Activated naive CD8-positive, alpha-beta T cell treated with anti-CD3 and anti-CD28 coated beads for 36 hours (primary cell): ENCODE measurements at places on chromosomes 11 and 22. TPM values are rescaled to one million over a fixed set of nuclear protein-coding genes. Genes with fewer than 3 reads are reported as not detected.

DNA sequence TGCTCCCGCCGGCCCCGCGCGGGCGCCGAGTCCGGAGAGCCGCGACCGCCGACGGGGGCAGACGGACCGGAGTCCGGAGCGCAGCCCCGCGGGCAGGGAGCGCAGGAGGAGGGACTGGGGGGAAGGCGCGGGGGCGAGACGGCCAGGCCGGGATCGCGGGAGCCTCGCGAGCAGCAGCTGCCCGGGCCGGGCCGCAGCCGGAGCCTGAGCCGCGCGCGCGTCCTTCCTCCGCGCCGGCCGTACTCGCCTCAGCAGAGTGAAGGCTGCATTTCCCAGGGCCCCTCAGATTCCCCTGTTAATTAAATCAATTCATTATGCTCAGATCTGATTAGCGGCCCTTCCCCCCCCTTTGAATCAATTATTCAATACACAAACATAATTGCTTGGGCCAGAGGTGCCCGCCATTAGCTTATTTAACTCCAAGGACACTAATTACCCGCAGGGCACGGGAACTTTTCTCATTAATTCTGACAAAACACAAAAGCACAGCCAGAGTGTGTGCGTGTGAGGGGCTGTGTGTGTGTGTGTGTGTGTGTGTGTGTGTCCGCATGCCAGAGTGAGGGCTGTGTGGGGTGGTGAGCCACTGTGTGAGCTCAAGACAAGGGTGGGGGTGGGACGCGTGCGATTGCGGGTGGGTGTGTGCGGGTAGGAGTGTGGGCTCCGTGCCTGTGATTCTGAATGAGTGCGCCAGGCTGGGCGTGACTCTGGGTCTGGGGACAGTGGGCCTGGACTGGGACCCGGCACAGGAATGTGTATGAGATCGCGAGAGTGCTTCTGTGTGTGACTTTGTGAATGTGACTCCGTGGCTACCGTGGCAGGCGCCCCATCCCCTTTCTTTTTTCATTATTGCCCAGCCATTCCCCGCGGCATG lies 5.1 kb upstream of the LMO1 start:
- H3K36me3 ChIP-seq = no peaks in the 10 kb centered on the region
- peaks cover 78% of the 10 kb centered on the region for H3K27me3 ChIP-seq
- peaks cover 6% of the 10 kb centered on the region for H3K4me1 ChIP-seq
- H3K27ac ChIP-seq = no peak overlapping the region
- DNase-seq = no peak
- H3K4me3 ChIP-seq = peak overlapping the region; percentile 32

DNA sequence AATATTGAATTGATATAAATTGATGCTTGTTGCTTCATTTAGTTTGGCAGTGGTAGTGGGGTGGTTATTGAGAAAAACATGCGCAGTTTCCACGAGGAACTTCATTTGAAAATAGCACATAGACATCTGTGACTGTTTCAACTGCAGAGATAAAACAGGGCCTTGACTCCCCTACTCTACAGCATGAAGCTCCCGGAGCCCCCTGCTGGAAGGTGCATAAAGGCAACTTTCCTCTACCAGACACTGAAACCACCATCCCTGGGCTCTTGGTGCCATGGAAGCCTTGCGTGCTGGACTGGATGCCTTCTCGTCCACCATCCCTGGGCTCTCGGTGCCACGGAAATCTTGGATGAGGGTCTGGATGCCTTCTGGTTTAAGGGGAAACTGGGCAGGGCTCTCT lies 195.9 kb downstream of the CSNK2A3 start:
- H3K4me1 ChIP-seq = peaks cover 10% of the 10 kb centered on the region
- H3K4me3 ChIP-seq = no peak overlapping the region
- DNase-seq = peak; percentile 31
- peaks cover 5% of the 10 kb centered on the region for H3K36me3 ChIP-seq

DNA sequence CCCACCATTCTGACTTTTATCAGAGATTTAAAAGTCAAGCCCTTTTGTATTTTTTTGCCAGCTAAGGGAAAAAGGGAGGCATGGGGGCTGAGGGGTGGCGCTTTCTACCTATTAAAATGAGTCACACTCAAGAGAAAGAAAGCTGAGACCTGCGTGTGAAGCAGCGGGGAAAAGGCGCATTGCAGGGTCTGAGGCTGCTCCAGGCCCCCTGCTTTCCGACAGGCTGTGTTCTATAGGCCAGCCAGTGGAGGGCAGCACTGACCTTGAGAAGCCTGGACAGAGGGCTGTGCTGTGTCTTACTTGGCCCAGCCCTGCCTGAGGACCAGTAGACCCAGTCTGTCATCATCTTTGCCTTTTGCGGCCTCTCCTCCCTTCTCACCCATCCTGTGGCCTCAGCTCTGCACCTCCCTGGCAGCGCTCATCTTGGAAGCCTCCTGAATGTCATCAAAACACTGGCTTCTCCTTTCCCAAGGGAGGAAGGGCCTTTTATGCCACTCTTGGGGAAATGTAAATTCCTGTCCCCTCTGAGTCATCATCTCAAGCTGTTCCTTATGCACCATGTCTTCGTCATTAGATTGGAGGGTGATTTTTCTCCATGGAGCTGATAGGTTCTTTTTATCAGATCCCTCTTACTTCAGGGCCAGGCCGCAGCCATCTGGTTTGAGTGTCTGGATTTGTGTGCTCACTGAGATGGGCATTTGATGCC lies 12.6 kb upstream of the MAPK8IP1 start:
- H3K27me3 ChIP-seq = no peaks in the 10 kb centered on the region
- no peak overlapping the region for H3K27ac ChIP-seq
- H3K4me3 ChIP-seq = no peak overlapping the region
- H3K4me1 ChIP-seq = no peaks in the 10 kb centered on the region
- peak; percentile 45 for DNase-seq
- peaks cover 19% of the 10 kb centered on the region for H3K36me3 ChIP-seq

GRCh38 chr11:38131535-38131934 lies 1533.5 kb upstream of the RAG2 start:
- H3K27ac ChIP-seq = no peak overlapping the region
- H3K4me1 ChIP-seq = no peaks in the 10 kb centered on the region
- H3K27me3 ChIP-seq = no peaks in the 10 kb centered on the region
- no peak overlapping the region for H3K4me3 ChIP-seq

GRCh38 chr11:129888451-129888850 lies 6.9 kb downstream of the NFRKB start:
- no peak for DNase-seq
- peak overlapping the region; percentile 77 for H3K27ac ChIP-seq

DNA sequence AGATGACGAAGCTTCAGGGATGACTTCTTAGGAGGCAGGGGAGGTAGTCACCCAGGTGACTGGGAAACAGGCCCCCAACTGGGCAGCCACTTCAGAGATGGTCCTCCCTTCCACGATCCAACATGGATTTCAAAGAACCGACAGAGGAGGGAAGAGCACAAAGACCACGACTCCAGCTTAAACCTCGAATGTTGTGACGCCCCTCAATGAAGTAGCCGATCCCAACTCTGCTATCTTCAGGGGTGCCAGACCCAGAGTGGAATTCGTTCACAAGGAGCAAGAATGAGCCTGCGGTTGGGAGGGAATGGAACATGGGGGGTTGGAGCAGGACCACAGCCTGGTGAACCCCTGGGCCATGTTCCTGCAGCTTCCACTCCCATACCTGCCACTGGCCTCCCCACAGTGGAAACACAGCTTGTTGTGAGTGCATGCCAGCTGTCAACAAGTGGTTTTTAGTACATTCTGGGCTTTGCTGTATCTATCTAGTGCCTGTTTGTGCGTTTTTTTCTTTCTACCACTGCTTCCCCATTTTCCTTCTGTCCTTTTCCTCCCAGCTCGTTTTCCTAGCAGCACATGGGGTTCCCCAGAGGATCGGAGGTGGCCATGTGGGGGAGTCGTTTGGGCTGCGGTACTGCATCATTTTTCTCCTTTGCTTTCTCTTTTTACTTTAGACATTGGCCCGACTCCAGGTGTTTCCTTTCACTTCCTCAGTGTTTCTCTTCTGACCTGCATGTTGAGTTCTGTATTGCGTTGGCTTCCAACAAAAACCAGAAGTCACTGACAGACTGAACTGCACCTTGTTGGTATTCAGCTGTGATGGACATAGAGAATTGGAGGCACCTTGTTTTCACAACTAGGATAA lies 65.8 kb downstream of the MORC2 start:
- H3K4me3 ChIP-seq = no peak overlapping the region
- H3K27ac ChIP-seq = peak overlapping the region; percentile 80
- H3K27me3 ChIP-seq = no peaks in the 10 kb centered on the region
- H3K36me3 ChIP-seq = peaks cover 32% of the 10 kb centered on the region

- H3K27me3 ChIP-seq = peaks cover 29% of the 10 kb centered on the region
- no peak overlapping the region for H3K4me3 ChIP-seq
- peaks cover 3% of the 10 kb centered on the region for H3K4me1 ChIP-seq
- H3K27ac ChIP-seq = no peak overlapping the region
- no peaks in the 10 kb centered on the region for H3K36me3 ChIP-seq
- DNase-seq = no peak
Measured at GRCh38 chr11:72574548-72575460, 99.4 kb downstream of the PDE2A start.

- H3K4me1 ChIP-seq = peaks cover 3% of the 10 kb centered on the region
- no peak overlapping the region for H3K27ac ChIP-seq
- no peaks in the 10 kb centered on the region for H3K27me3 ChIP-seq
- no peak overlapping the region for H3K4me3 ChIP-seq
- H3K36me3 ChIP-seq = no peaks in the 10 kb centered on the region
- DNase-seq = no peak
Measured at GRCh38 chr11:110772863-110773262, 60.6 kb upstream of the ARHGAP20 start.

DNA sequence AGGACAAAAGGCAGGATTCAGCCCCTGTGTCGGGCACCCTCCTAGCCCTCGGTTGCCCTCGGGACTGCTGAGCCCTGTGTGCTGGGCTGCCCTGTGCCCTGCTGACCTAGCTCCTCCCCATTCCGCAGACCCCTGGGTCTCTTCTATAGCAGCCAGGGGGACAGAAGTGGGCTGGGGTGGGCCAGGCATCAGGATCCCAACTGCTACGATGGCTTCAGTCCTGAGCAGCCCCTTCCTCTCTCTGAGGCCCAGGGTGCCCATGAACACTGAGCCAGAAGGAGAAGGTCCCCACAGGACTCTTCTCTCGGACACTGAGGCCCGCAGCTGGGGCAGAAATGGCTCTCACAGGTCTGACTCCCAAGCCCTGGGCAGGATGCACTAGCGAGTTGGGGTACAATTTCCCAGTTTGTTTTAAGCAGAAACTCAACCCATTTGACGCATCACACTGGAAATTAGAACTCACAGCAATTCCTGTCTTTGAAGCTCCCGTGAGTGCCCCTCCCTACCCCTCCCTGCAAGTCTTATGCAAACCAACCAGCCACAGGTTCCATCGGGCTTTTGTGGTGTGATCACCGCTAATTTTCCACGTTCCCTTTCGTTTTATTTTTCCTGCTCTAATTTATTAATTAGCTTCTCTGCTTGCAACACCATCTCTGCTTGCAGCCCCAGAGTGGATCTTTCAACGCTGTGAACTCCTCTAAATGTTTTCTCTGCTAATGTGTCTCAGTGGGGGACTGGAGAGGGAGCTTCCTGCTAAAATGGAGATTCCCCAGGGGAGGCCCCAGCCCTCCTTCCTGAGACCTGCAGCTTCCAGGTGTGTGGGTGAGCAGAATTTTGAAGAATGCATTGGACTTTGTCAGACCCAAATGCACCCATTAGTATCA lies 56.7 kb downstream of the PHF21B start:
- H3K4me1 ChIP-seq = peaks cover 2% of the 10 kb centered on the region
- no peaks in the 10 kb centered on the region for H3K36me3 ChIP-seq
- no peak for DNase-seq
- no peak overlapping the region for H3K27ac ChIP-seq
- H3K4me3 ChIP-seq = no peak overlapping the region
- H3K27me3 ChIP-seq = peaks cover 10% of the 10 kb centered on the region

- no peaks in the 10 kb centered on the region for H3K36me3 ChIP-seq
- H3K4me1 ChIP-seq = no peaks in the 10 kb centered on the region
Measured at GRCh38 chr11:124085583-124085982, 29.7 kb upstream of the VWA5A start.

GRCh38 chr11:36976741-36977140 lies 378.7 kb upstream of the RAG2 start:
- no peak overlapping the region for H3K27ac ChIP-seq
- H3K4me3 ChIP-seq = no peak overlapping the region
- H3K36me3 ChIP-seq = no peaks in the 10 kb centered on the region
- no peaks in the 10 kb centered on the region for H3K4me1 ChIP-seq

DNA sequence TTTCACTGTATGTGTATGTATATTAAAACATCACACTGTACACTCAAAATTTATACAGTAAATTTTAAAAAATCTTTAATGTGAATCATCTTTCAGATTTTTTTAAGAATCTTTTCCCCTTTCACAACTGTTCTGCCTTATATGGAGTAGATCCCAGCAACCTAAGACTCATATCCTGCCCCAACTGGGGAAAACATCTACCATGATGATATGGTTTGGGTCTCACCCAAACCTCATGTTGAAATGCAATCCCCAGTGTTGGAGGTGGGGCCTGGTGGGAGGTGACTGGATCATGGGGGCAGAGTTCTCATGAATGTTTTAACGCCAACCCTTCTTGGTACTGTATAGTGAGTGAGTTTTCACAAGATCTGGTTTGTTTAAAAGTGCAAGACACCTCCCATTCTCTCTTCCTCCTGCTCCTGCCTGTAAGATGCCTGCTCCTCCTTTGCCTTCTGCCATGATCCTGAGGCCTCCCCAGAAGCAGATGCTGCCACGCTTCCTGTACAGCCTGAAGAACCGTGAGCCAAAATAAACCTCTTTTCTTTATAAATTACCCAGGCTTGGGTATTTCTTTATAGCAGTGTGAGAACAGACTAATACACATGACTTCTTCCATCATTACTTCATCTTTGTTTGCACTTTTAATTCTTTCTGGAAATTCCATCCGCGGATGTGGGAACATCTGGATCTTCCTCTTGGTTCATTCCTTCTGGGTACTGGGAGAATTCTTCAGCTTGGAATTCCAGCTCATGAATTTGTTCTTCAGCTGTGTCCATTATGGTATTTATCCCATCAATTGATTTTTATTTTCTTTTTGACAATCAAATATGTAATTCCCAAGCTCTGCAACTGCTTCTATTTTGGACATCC lies 36.9 kb downstream of the LINC01488 start:
- H3K27me3 ChIP-seq = no peaks in the 10 kb centered on the region
- H3K4me1 ChIP-seq = no peaks in the 10 kb centered on the region
- peaks cover 3% of the 10 kb centered on the region for H3K36me3 ChIP-seq
- H3K27ac ChIP-seq = no peak overlapping the region
- DNase-seq = no peak

DNA sequence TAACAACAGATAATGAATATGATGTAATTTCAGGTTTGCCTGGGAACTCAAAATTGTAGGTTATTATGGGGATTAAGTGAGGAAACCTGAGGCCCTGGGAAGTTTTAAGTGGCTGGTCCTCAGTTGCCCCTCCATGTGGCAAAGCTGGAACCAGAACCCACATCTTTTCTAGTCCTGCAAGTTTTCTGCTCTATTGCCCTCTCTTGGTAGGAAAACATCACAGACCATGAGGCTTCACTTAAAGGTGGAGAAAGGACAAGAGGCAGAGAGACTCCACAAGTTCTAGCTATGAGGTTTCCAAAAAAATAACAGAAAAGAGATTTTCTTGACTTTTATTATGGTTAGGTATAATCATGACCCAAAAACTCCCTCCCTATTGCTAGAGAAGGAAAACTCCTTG lies 115.5 kb upstream of the DDI1 start:
- H3K4me3 ChIP-seq = no peak overlapping the region
- H3K36me3 ChIP-seq = no peaks in the 10 kb centered on the region
- no peak overlapping the region for H3K27ac ChIP-seq
- H3K4me1 ChIP-seq = no peaks in the 10 kb centered on the region

MIAT gene
- total RNA-seq = 5.1 TPM

LTBP3 gene
- 36.0 TPM for total RNA-seq

TSSK2 gene
- total RNA-seq = not detected

KRTAP5-2 gene
- not detected for total RNA-seq

CBY1 gene
- 11.9 TPM for total RNA-seq

SLN gene
- total RNA-seq = not detected

MRGPRE gene
- not detected for total RNA-seq

SCGB1D2 gene
- not detected for total RNA-seq

IL18BP gene
- total RNA-seq = 7.4 TPM
